ENCODE measurements at places on chromosomes 2 and 18.

GRCh38 chr2:99652862-99653261, 163.0 kb upstream of the REV1 start:
- no peak for DNase-seq

- DNase-seq: no peak
Observed at GRCh38 chr2:44189104-44189503, 20.4 kb downstream of the PPM1B start.

- DNase-seq: no peak
Observed at GRCh38 chr2:166381-166780, 97.5 kb downstream of the SH3YL1 start.

DNA sequence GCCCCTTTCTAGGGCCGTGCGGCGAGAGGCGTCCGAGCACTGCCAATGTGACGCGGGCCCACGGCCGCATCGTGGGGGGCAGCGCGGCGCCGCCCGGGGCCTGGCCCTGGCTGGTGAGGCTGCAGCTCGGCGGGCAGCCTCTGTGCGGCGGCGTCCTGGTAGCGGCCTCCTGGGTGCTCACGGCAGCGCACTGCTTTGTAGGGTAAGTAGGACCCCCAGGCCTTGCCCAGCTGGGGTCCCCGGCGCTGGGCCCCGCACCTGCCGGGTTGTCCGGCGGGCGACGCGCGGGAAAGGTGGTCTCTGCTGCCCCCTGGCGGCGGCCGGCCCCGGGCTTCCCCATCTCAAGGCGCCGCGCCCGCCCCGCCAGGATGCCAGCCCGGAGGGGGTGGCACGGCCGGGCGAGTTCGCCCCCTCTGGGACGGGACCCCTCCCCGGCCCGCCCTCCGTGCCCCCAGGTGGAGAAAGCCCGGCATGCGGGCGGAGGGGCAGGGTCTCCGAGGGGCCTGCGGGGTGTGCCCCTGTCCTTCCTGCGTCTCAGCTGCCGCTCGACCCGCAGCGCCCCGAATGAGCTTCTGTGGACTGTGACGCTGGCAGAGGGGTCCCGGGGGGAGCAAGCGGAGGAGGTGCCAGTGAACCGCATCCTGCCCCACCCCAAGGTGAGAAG, 1.9 kb downstream of the PRSS56 start:
- peak; percentile 54 for DNase-seq

GRCh38 chr2:192155511-192156118, 39.1 kb downstream of the TMEFF2 start:
- no peak for DNase-seq

- DNase-seq: no peak
Observed at GRCh38 chr2:200477667-200478131, 32.2 kb downstream of the KCTD18 start.

GRCh38 chr2:7880566-7880965, 801.3 kb upstream of the ID2 start:
- DNase-seq: no peak

- DNase-seq: no peak
Observed at GRCh38 chr2:215430528-215431187, 5.2 kb downstream of the FN1 start.

GRCh38 chr2:102622646-102623045, 3.3 kb downstream of the SLC9A2 start:
- no peak for DNase-seq

DNA sequence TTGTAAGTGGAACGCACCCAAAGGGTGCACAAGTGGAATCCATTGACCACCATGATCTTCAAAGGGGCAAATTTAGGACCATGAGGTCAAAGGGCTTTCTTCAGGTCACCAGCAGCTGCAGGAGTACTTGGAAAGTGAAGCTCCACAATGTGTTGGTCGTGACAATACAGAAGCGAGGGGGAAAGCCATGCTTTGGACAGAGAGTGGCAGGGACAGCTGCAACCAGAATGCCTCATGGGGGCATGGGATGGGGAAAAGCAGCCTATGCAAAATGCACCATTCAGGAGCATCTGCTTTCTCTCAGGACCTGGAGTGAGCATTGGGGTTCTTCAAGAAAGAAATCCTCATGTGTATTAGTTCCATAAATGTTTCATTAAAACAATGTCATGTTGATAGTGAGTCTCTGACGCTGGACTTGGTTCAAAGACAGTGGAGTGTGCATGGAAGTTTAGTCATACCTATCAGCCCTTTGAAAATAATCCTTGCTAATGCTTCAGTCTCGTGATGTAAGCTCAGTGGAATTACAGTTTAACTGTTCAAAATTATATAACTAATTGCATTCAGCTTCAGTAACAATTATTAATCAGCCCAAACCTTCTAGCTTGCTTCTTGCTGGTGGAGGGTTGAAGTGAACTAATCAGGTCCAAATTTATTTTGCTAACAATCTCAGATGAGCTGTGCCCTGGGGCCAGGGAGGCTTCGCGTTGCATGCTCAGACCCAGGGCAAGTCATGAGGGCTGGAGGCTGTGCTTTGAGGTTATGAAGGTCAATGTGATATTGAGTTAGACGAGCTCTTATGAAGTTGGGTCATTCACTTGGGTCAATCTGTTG, 41.6 kb downstream of the ACKR3 start:
- DNase-seq: no peak

DNA sequence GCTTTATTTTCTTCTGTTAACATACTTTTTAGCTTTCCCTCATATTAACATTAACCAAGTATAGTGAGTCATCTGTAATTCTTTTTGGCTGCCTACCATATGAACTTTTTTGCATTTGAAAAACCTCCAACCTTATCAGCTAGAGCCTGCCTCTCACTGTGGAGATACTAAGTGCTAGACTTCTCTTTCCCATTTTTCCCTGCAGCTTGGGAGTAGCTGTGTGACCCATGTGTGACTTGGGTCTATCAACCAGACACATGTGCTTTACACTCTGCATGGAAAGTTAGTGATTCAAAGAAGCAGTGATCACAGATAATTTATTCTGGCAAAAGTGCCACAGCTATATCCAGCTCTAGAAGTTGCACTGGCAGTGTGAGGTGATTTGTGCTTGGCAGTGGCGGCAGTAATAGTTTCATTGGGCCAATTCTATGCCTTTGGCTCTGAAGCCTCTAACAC, 36.3 kb downstream of the PREPL start:
- no peak for DNase-seq

DNA sequence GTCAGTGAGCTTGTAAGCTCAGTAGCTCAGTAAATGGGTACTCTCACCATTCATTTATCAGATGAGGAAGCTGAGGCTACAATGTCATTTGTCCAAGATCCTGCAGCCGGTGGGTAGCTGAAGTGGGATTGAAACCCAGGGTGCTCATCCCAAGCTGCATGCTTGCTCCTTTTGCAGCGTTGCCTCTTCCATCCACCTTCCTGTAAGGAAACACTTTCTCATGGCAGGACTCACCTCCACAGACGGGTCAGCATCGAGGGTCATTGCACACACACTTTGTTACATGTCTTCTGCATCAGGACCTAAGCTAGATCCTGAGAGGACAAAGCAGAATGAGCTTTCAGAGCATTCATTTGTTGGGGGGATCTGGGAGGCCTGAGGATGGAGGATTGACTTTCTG, 60.7 kb downstream of the ACOXL start:
- DNase-seq: no peak

GRCh38 chr2:217791551-217791950, 211.2 kb downstream of the TNS1 start:
- no peak for DNase-seq

DNA sequence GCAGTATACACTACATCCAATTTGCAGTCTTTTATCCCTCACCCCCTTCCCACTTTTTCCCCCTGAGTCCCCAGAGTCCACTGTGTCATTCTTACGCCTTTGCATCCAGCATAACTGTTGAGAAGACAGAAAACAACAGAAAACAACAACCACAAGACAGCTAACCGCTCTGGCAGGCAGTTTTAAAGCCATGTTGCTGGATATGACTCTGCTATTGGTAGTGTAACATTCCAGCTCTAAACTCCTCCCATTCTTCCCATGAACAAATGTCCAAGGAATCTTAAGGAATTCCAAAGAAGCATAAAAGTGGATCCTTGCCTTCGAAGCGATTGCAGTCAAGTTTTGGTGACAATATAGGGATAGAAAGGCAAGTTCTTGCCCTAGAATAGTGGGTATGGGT, 599.1 kb downstream of the NYAP2 start:
- DNase-seq: no peak

GRCh38 chr2:204019572-204020501, 83.3 kb downstream of the ICOS start:
- DNase-seq: no peak

DNA sequence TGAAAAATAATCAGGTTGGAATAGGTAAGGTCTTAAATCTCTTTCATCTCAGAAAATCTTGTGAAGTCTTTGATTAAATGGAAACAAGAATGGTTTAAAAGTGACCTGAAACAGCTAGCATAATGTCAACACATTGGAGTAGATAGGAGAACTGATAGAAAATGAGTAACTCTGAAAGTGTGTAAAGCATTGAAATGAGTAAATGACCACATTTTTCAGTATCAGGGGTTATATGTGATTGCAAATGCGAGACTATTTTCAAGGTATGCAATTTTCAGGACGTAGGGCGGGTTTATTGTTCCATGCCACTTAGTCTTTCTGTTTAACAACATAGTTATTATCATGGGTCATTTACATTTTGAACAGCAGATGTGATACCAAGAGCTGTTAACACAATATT, 1383.2 kb downstream of the LRP1B start:
- DNase-seq: no peak

GRCh38 chr2:237427769-237428506, 14.0 kb upstream of the COL6A3 start:
- DNase-seq: no peak

GRCh38 chr18:59072727-59073421, 66.8 kb upstream of the SEC11C start:
- no peak for DNase-seq

DNA sequence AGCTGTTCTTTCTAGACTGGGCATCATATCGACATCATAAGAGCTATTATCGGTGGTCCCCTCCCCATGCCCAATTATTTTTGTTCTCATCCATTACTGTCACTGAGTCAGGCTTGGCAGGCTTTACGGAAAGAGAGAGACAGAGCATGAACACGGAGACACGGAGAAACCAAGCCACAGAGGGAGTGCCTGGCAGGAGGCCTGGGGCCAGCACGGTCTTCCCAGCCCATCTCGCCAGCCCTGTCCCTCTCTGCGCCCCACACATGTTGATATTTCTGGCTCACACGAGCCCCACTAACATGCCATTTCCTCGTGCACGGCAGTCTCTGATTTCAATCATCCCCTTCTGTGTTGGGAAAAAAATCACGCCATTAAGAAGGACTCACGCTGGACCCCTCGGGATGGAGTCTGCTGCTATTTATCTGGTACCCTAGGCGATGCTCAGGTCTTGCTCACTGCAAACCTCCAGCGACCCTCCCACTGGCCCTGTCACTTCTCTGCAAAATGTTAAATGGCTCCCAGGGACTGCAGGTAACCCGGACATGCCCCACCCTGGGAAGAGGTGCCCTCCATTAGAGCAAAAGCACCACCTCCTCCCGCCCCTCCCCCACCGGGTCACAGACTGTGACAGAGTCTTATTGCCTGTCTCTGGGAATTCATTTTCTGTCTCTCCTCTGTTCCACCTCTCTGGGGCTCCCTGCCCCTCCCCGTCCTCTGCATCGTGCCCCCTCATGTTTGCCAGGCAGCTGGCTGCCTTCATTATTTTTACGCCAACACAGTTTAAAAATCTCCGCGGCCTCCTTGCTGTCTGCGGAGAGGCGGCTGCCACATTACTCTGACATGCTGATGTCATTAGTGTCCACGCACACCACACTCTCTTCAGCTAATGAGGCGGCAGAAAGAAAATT, 40.1 kb upstream of the GBX2 start:
- no peak for DNase-seq

DNA sequence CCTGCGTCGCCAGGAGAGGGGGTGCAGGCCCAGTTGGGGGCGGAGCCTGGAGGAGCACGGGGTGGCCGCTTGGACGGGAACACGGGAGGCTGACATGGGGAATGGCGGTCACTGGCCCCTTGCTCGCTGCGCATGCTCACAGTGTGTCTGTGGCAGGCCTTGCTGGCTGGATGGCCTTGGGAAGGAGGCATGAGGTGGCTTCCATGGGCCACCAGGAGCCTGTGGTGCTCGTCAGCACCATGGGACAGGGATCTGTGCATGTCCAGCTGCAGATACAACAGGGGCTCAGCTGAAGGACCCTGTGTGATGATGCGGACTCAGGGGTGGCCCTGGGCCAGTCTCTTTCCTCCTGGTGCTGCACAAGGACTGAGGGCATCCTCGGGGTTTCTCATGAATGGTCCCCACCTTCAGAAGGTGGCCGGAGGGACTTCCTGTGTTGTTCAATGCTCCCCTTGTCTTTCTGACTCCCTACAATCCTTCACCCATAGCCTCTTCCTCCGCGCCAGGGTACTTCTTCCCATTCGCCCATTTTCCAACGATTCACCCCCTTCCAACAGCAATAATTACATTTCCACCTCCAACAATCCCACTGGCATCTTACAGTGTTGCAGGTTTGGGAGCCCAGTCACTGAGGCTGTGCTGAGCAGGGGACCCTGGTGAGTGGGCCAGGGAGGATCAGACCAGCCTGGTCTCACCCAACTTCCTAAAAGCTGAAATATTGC, 3.4 kb upstream of the SP140L start:
- DNase-seq: no peak

DNA sequence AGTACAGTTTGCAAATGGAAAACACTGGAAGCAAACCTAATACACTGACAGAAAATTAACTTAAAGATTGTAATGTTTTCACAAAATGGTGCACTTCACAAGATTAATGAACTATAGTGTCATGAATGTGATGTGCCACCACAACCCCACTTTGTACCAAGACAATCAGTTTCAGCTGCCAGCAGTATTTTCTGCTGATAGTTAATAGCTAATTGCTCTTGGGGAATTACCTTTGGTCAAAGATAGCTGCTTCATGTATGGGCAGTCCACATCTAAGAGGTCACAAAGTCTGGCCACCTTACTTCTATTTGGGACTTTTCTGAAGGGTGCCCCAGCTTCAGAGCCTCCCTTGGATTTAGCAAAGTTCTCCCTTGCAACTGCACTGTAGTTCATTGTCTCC, 254.0 kb downstream of the CALCRL start:
- no peak for DNase-seq

DNA sequence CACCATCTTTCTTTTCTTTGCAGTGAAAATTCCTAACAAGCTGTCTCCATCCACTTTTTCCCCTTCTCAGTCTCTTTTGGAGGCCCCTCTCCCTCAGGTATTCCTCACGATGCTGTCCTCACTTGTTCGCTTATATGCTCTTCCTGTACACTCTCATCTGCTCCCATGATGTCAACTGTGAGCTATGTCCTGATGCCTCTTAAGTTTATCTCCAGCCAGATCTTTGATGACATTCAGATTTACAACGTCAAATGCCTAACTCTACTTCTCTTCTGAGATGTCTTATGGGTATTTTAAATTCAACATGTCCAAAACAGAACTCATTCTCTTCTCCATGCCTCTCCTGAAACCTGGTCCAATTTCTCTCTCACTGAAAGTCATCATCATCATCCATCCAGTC, 55.1 kb upstream of the SERTAD2 start:
- DNase-seq: no peak

- DNase-seq: no peak
Observed at GRCh38 chr2:177422271-177422670, 29.7 kb downstream of the AGPS start.

DNA sequence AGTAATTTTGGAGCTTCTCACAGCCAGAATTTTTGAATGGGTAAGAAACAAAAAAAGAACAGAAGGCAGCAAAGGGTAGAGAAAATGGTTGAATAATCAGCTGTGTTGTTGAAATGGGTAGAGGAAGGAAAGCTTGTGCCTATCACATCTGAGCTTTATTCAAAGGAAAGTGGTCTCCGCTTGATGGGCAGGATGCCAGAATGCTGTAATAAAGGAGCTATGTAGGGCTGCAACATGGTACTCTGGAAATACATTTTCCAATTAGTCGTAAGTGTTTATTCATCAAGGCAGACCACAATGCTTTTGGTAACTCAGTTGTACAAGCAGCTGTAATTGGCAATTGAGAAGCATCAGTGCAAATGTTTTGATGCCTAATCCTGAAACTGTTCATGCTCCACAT, 196.9 kb downstream of the ICOS start:
- DNase-seq: no peak
